ENCODE measurements at places on chromosomes 12 and 14. TPM values are rescaled to one million over a fixed set of nuclear protein-coding genes. Genes with fewer than 3 reads are reported as not detected.

CCDC196 gene
- polyA plus RNA-seq: 0.14 TPM

TNS2 gene
- 90.5 TPM for polyA plus RNA-seq

GRCh38 chr14:61923348-61923747 is 161.1 kb downstream of the SNAPC1 start:
- no peak for DNase-seq

- DNase-seq: no peak
These were observed 3.0 kb downstream of the INF2 start for GRCh38 chr14:104692261-104692938.

C12orf54 gene
- 0.53 TPM for polyA plus RNA-seq

POTEM gene
- polyA plus RNA-seq: not detected

GRCh38 chr14:75063013-75063412 is 811 bp downstream of the ACYP1 start:
- no peak for DNase-seq

CFAP251 gene
- polyA plus RNA-seq: 8.5 TPM

DNA sequence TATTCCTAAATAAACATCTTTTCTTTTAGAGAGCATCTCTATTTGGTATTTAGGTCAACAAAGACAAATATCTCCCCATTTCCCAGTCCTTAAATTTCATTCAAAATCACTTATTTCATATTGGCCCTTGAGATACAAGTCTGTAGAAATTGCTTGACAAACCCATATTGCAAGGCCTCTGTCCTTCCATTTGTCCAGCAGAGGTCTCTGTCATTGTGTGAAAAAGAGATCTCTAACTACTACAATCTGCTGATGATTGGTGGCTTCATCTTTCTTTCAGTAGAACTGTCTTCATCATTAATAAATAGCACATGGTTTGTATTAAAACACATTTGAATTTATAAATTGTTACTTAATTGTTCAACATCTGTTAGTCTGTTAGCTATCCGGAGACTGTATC is 252.6 kb downstream of the ACSS3 start:
- DNase-seq: no peak

- DNase-seq: no peak
These were observed 32.4 kb downstream of the PLXNC1 start for GRCh38 chr12:94180558-94181296.

DNA sequence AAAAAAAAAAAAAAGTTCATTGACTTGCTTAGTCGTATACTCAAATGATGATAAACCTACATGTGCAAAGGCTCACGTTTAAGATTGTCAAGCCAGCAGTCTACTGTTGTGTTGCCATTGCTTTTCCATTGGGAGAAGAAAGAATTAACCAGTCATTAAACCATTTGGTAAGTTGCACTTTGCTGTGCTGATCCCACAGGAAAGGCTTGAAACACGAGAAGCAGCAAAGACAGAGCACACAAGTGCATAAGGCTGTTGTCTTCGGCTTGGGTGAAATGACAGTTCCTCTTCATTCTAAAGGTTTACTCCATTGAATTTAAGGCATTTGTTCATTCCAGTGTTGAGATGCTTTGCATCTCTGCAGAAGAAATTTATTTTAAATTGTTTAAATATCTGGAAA is 50.1 kb downstream of the ZC3H14 start:
- DNase-seq: no peak

GRCh38 chr12:54529581-54529980 is 19.8 kb upstream of the PDE1B start:
- DNase-seq: no peak

GRCh38 chr12:2418579-2418978 is 365.8 kb downstream of the CACNA1C start:
- DNase-seq: no peak

DNA sequence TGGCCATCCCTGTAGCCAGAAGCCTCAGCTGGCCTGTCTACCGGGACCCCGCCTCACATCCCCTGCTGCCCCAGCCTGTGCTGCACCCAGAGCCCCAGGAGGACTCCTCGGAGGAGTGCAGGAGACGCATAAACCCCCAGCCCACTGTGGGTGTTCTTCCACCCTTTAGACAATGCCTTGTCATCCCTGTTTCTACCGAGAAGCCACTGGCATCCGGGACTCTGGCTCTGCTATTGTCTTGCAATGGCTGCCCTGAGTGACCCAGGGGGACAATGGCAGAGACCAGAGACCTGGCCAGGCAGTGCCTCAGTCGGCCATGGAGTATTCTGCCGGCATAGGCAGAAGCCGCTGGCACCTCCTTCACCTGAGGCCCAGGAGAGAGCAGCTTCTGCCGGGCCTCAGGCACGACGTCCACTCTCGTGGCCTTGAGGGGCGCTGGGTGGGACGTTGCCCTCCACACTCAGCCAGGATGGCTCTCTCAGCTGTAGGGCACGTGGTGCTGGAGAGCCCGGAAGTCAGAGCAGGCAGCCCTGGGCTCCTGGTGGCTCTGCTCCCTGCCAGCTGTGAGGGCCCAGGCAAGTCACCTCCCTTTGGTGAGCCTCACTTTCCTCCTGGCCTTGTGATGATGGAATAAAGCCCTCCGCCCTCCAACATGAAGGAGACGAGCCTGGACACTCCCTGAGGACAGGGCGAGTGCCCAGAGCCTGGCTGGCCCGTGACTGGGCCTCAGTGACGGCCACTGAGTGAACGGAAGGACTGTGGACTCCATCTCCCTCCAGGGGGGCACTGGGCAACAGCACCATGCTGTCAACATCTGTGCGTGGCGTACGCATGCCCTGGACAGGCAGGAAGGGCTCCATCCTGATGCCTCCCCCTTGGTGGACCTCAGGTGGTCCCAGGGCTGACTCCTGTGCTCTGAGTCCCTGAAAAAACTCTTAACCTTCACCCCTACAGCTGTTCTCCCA is 41.0 kb downstream of the TRAFD1 start:
- no peak for DNase-seq

GRCh38 chr12:92363295-92364146 is 217.9 kb upstream of the BTG1 start:
- DNase-seq: peak; percentile 20

GRCh38 chr14:93033084-93033982 is 82.4 kb downstream of the ITPK1 start:
- no peak for DNase-seq

ANG gene
- 4.7 TPM for polyA plus RNA-seq

GDF3 gene
- polyA plus RNA-seq: 0.89 TPM

GRCh38 chr12:130459916-130460315 is 122.2 kb downstream of the PIWIL1 start:
- no peak for DNase-seq

CELA1 gene
- not detected for polyA plus RNA-seq

EIF2S3B gene
- 9.5 TPM for polyA plus RNA-seq

MAP1LC3B2 gene
- polyA plus RNA-seq: 6.4 TPM

L2HGDH gene
- 8.6 TPM for polyA plus RNA-seq

ACOT4 gene
- polyA plus RNA-seq: 2.2 TPM

GRCh38 chr12:3727877-3728632 is 24.9 kb downstream of the CRACR2A start:
- no peak for DNase-seq

DNA sequence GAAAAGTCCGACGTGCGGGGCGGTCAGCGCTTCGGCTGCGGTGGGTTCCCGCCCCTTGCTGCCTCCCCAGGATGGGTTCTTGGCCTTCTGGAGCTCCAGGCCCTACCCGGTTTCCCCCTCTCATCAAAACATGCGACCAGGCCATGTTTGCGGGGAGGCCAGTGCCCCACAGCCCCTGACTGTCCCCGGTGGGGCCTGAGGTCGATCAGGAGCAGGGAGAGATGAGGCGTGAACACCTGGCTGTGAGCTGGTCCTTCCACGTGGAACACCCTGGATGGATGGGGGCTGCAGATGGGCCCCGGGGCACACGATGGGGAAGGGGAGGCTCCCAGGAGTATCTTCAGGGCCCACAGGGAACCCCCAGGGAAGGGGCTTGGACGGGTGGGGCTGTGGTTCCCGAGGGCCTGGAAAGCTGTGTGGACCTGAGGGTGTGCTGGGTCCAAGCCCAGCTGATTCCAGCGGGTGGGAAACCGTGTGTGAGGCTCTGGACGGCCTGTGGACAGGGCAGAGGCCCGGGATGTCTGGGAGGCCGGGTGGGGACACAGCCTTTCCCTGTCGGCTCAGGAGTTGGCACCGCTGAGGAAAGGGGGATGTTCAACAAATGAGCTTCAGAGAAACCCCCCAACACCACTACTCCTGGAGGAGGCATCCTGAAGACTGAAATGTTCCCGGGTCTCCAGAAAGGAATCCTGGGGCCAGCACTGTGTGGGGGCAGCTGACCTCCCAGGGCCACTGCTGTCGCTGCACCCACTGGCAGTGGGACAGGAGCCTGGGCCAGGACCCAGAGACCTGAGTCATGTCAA is 187.0 kb upstream of the C14orf180 start:
- no peak for DNase-seq

TMEM30B gene
- polyA plus RNA-seq: 13.2 TPM

- DNase-seq: no peak
These were observed 627 bp downstream of the CPM start for GRCh38 chr12:68932128-68932960.
